ENCODE measurements at places on chromosomes 1 and 21.

DNA sequence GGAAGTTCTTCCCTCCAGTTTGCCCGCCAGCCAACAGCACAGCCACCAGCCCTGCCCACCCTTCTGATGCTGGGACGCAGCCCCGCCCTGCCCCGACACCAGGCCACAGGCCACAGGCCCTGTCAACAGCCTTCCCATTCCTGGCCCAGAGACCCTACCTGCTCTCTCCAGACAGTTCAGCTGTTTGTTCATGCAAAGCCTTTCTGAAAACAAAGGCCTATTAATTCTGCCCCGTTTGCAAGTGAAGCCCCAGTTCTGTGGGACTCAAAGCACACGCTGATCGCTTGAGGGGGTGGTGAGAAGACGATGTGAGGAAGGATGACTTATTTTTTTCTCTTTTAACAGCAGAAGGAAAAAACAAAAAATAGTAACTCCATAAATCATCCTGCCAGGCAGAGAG, 55.4 kb upstream of the KIF26B start:
- no peak for DNase-seq

DNA sequence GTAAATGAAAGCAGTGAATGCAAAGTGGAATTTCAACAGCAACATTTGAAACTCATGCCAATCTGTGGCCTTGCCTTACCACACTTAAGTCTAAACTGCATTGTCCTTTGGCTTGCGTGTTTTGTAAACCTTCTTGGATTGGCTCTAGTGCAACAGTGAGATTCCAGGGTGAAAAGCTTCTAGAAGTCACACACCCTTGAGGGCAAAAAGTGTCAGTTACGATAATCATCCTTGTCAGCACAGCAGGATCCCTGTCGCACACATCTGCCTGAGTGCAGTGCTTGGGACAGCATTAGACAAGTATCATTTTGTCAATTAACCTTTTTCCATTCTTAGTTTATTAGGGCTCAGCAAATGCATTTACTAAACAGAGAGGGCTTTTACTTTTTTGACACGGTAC, 243.4 kb upstream of the PTBP2 start:
- DNase-seq = no peak

- no peak for DNase-seq
These were observed 44.8 kb downstream of the OLFML3 start for GRCh38 chr1:114024049-114024448.

GRCh38 chr1:206506405-206507283, 687 bp upstream of the RASSF5 start:
- no peak for DNase-seq

DNA sequence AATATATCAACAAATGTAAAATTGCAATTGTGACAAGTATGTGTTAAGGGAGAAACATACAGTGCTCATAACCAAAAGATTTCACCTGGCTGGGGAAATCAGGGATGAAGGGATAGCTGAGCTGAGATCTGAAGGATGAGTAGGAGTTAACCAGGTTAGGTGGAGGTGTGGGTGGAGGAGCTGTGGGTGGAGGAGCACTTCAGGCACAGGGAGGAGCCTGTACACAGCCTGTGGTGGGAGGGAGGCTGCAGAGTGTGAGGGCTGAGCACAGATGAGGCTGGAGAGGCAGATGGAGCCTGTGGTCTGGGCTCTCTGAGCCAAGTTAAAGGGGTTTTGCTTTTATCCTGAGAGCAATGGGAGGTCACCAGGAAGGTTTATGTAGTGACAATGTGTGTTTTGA, 111.9 kb downstream of the XCL2 start:
- no peak for DNase-seq

- DNase-seq = no peak
These were observed 629 bp downstream of the PGD start for GRCh38 chr1:10399444-10399941.

DNA sequence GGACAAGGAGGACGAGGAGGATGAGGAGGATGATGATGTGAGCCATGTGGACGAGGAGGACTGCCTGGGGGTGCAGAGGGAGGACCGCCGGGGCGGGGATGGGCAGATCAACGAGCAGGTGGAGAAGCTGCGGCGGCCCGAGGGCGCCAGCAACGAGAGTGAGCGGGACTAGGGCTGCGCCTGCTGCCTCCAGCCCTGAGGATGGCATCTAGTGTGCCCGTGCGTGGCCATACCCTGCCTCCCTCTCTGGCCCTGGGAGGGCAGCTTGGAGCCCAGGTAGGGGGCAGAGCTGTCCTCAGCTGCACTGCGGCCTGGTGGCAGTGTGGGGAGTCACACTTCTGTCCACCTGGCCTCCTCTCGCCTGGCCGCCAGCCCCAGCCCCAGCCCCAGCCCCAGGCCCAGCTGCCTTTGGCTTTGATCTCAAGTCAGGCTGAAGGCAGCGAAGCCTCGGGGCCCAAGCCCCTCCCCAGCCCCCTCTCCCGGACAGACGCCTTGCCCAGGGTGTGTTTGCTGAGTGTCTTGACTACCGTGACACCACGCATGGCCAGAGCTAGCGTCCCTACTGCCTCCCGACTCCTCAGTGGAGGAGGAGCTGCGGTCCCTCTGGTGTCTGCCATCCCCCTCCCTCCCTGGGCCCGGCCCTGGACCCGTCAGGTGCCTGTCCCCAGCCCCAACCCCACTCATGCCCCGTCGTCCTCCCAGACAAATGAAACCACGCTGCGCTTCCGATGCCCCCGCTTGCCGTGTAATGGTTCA, 155.2 kb downstream of the PEX14 start:
- DNase-seq = no peak

DNA sequence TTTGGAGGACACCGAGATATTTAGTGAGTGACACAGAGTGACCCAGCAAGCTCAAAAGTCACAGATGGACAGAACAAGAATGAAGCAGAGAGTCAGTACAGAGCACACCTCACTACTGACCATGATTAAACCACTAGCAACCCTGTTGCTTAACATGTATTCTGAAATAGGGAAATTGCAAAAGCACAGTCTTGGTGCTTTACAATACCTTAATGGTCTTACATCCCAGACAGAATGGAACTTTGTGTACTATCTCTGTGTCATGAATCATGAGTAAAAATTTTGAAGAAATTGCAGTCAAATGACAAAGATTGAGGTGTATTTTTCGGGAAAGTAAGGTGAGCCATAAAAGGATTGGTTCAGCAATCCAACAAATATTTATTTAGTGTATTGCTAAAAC, 2.7 kb upstream of the SAMSN1 start:
- DNase-seq = no peak

- DNase-seq = no peak
These were observed 11.0 kb downstream of the JAK1 start for GRCh38 chr1:64955097-64956009.

DNA sequence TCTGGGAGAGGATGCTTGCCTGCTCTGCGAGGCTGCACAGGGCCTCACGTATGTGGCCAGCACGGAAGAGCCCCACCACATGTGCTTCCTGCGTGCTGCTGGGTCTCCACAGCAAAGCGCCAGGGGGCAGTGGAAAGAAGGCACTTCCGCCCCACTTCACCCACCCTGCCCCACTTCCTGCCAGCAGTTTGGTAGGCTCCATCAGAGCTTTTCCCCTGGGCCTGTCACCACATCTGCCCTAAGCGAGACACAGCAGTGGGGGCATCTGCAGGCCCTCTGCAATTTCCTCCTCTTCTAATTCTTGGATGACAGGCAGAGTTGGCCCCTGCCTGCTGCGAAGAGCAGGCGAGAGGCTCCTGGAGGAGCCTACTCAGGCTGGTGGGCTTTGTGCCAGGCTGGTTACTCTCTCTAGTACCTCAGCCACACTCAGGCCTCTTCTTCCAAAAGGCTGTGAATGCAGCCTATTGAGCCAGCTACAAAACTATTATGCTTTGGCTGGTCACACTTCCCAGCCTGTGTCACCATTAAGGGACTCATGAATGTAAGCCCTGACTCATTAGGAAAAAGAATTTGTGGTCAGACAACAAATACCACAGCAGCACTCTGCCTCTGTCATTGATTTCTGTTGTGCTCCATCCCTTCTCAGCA, 25.0 kb downstream of the CD244 start:
- peak; percentile 76 for DNase-seq

DNA sequence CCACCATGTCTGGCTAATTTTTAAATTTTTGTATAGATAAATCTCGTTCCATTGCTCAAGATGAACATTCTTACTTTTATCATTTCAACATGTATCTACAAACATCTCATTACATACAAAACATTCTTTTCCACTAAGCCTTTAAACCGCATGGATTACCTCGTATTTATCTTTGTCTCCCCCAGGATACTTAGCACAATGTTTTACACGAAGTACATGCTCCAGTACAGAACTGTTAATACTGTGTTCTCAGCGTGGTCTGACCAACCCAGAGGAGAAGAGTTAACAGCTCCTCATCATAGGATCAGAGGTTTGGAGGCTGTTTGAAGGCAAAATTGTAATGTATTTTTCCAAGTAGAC, 7.4 kb downstream of the PIK3C2B start:
- DNase-seq = no peak

DNA sequence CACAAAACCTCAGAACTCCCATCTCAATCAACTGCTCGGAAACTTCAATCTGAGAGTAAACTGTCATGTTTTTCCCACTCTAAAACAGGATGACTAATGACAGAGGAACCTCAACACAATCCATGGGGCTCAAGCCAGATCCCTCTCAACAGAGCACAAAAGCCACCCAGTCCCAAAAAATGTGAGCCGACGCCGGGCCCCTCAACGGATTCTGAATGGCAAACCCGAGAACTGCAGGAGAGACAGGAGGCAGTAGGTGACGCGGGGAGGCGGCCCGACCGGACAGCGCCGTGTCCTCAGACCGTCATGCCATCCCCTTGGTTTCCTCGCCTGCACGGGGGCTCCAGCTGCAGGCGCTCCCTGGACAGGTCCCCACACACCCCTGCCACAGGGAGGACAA, 53.4 kb downstream of the SSBP3 start:
- DNase-seq = no peak

GRCh38 chr1:233617025-233617424, 3.1 kb downstream of the KCNK1 start:
- no peak for DNase-seq

- DNase-seq = no peak
These were observed 51.8 kb downstream of the RGS2 start for GRCh38 chr1:192860478-192861185.

GRCh38 chr1:61776091-61776490, 33.8 kb downstream of the PATJ start:
- no peak for DNase-seq

GRCh38 chr1:45583666-45584350, at the start of gene NASP:
Gene NASP (plus strand): TSS chr1:45584041. CDS start chr1:45584147, 106 bp downstream.
- peak; percentile 92 for DNase-seq

DNA sequence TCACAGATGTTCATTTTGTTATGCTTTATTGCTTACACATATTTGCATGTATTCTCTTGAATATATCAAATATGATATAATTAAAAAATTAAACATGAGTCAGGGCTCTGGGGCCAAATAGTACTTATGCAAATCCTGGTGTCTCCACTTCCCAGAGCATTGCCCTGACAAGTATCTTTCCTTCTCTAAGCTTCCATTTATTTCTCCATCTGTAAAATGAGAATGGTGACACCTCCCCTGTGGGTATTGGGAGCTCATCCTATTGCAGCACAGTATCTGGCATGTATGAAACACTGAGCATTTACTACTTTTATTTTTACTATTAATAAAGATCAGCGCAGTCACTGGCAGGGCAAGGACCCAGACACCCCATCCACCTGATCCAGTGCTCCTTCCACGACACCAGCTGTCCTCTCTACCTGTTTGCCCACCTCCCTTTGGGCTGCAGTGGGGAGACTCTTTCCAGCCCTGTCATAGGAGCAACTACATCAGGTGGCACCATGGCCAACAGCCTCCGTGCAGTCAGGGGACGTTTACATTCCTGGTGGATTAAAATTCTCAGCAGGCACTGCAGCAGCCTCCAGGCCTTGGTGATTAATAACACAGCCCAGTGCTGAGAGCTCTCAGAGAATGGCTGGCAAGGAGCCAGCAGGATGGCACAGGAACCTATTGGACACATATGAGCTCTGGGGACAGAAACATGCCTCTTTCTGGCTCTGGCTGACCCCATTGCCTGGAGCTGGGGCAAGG, 113.0 kb downstream of the DMRTB1 start:
- DNase-seq = no peak

DNA sequence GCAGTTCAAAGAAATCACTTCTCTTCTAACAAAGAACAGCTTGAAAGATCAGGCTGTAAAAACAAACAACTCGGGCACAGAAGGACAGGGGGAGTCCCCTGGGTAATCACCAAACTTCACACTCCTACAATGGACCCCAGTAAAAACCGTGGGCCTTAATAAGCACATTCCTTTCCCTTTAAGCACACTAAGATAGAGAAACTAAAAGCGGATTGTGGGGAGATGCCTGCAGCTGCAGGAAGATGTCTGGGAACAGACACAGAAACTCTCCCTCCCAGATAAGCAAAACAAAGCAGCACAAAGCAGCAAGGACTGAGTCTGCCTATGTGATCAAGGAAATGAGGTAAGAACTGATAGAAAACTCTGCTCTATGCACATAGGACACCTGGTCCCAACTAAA, 37.6 kb upstream of the CTBS start:
- no peak for DNase-seq

DNA sequence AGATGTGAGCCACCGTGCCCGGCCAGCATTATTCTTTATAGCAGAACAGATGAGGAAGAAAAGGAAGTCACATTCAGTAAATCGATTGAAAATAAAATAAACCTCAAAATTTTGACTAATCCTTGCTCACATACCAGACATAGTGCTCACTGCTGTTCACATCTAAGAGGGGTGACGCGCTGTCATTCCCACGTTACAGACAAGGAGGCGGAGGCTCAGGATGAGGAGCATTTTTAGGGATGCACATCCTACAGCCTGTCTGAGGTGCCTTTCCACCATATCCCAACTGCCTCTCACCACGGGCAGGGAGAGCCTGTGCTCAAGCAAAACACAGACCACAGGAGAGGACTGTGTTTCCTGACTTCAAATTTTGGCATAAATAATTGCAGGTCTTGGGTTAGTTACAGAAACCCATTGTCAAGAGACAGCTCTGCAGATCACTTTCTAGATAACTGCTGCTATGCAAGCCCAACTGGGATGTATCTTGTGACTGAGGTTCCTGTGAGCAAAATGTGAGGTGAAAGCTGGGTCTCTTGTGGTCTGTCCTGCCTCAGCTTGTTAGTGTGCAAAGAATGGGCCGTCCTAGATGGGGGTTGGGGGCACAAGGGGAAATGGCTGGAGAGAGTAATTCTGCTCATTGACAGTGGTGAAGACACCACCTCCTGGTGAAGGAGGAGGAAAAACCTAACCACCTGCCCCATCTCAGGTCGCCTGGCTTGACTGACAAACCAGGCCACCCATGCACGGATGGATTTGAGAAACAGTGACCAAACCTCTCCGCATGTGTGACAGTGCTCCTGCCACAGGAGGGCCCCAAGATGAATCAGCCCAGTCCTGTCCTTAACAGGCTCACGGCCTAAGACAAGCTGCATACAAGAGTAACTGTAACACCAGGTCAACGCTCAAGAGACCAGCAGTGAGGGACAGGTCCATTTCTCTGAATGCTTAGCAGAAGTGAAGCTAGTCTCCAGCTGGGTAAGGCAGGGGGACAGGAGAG, 8.2 kb downstream of the TNN start:
- no peak for DNase-seq

GRCh38 chr1:110880708-110881374, 7.9 kb downstream of the CD53 start:
- no peak for DNase-seq

- DNase-seq = no peak
These were observed 27.1 kb upstream of the VTCN1 start for GRCh38 chr1:117237726-117238381.

GRCh38 chr1:4395158-4395557, 259.3 kb upstream of the AJAP1 start:
- no peak for DNase-seq

Data from activated CD4-positive, alpha-beta T cell treated with anti-CD3 and anti-CD28 coated beads, Interleukin-2, amount 50 U/mL, for 1 hour (primary cell).